ENCODE measurements at places on chromosomes 1 and 21. TPM values are rescaled to one million over a fixed set of nuclear protein-coding genes. Genes with fewer than 3 reads are reported as not detected.

VCAM1 gene
- 0.03 TPM for total RNA-seq

FAM89A gene
- total RNA-seq = 16.9 TPM

GPR52 gene
- total RNA-seq = not detected

GBP5 gene
- not detected for total RNA-seq

TMEM9 gene
- 83.3 TPM for total RNA-seq

HSD3B2 gene
- total RNA-seq = not detected

REN gene
- total RNA-seq = not detected

NHLH2 gene
- not detected for total RNA-seq

ACTA1 gene
- total RNA-seq = 0.21 TPM

PLA2G5 gene
- not detected for total RNA-seq

CNR2 gene
- not detected for total RNA-seq

OSCP1 gene
- total RNA-seq = 7.0 TPM

SUMO3 gene
- total RNA-seq = 62.8 TPM

DOCK7 gene
- total RNA-seq = 24.7 TPM

AJAP1 gene
- total RNA-seq = not detected

KRTAP6-1 gene
- not detected for total RNA-seq

C1orf105 gene
- total RNA-seq = not detected

OR2L3 gene
- total RNA-seq = not detected

HTR6 gene
- total RNA-seq = 0.18 TPM

TPRG1L gene
- 29.1 TPM for total RNA-seq

C4BPB gene
- total RNA-seq = 2.2 TPM

CAPN9 gene
- not detected for total RNA-seq

SLC2A5 gene
- total RNA-seq = 0.50 TPM

LYST gene
- 4.4 TPM for total RNA-seq

SERINC2 gene
- 26.9 TPM for total RNA-seq

RSPH1 gene
- 0.93 TPM for total RNA-seq

PGD gene
- 1,330 TPM for total RNA-seq

RGS16 gene
- total RNA-seq = 0.18 TPM

DYRK3 gene
- 9.7 TPM for total RNA-seq

CFHR5 gene
- not detected for total RNA-seq

TAF13 gene
- total RNA-seq = 42.4 TPM

FMO3 gene
- not detected for total RNA-seq

NGF gene
- total RNA-seq = 1.3 TPM

MOV10 gene
- 30.4 TPM for total RNA-seq

OR2L2 gene
- not detected for total RNA-seq

RNU1-1 gene
- total RNA-seq = 30.4 TPM

GNAT2 gene
- total RNA-seq = 0.09 TPM

AVPR1B gene
- not detected for total RNA-seq

KANK4 gene
- total RNA-seq = 0.32 TPM

GLRX2 gene
- total RNA-seq = 44.3 TPM

SYNJ1 gene
- 2.2 TPM for total RNA-seq

SLAMF9 gene
- total RNA-seq = 0.68 TPM

PKLR gene
- not detected for total RNA-seq
